HEK293T (cell line): ENCODE measurements at places on chromosomes 6 and 20.

- no peak for DNase-seq
Observed at GRCh38 chr6:137761072-137761471, 106.0 kb upstream of the TNFAIP3 start.

- no peak for DNase-seq
Observed at GRCh38 chr6:62298745-62299392, 12.8 kb upstream of the KHDRBS2 start.

- DNase-seq = no peak
Observed at GRCh38 chr6:140541288-140541687, 1166.8 kb upstream of the CITED2 start.

GRCh38 chr20:47735412-47736400, 49.6 kb downstream of the SULF2 start:
- DNase-seq = no peak

GRCh38 chr6:44926556-44926955, 401.6 kb upstream of the RUNX2 start:
- DNase-seq = no peak

GRCh38 chr6:28769626-28770402, 154.0 kb downstream of the TRIM27 start:
- DNase-seq = no peak

- peak; percentile 69 for DNase-seq
Observed at GRCh38 chr6:89610149-89610642, 28.4 kb downstream of the LYRM2 start.
